NCI-H2107 (cell line): ENCODE measurements at places on chromosomes 11 and 22.

- DNase-seq: no peak
Observed at GRCh38 chr11:32436751-32437494, 1.6 kb upstream of the WT1 start.

DNA sequence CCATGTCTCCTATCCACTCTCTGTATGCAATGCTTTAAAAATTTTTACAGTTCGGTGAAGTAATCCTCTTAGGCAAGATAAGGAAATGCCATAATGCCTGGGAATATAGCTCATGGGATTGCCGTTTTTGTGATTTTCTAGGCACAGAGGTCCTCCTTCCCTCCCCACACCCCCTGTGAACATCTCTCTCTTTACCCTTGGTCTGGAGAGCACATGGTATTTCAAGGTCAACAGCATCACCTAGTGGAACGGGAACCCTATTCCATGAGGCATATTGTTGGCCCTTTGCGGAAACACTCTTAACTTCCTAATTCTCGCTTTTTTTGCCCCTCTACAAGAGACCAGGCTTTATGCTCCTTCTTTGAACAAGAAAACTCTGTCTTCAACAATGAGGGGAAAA lies 8.8 kb downstream of the NXPE4 start:
- no peak for DNase-seq

DNA sequence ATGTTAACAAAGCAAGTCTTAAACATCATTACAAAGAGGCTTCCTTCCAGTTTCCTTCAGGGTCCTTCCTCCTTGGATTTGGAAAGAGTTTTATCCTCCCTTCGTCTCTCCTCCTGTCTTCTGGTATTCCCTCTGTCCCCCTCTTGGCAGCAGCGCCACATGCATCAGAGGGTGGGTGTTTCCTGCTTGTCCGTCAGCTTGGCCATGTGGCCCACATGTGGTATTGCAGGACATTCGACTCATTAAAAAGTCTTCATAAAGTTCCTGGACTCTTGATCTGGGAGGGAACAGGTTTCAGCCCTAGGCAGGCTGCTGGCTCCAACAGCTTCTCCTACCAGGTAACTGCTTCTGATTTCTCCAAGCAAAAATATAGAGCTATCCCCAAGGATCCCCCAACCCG lies 189.8 kb downstream of the CSNK2A3 start:
- no peak for DNase-seq

- DNase-seq: no peak
Observed at GRCh38 chr11:132977746-132978145, 554.6 kb downstream of the OPCML start.

DNA sequence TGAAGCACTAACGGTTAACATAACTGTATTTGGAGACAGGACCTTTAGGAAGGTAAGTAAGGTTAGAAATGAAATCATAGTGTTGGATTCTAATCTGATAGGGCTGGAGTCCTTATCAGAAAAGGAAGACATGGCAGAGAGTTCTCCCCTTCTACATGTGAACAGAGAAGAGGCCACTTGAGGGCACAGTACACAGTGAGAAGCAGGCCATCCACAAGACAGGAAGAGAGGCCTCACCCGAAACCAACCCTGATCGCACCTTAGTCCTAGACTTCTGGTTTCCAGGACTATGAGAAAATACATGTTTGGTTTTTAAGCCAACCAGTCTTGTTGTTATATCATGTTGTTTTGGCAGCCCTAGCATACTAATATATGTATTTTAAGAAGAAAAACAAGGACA lies 170.0 kb downstream of the LRRC4C start:
- DNase-seq: no peak

DNA sequence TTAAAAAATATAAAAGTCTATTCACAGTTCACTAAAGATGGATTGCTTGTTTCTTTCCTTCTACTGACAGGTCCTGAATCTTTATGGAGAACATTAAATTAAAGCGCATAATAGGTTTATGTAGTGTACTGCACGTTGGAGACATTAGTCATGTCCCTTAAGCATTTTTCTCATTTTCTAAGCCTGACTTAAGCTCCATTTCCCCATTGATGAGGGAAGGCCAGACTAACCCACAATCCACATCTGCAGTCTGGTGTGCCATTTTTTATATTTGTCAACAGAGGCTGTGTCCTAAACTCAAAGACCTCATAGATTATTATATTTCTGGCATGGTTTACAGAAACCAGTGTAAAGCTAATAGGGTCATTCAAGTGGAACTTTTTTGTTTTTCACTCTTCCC lies 39.9 kb downstream of the CADM1 start:
- DNase-seq: no peak

DNA sequence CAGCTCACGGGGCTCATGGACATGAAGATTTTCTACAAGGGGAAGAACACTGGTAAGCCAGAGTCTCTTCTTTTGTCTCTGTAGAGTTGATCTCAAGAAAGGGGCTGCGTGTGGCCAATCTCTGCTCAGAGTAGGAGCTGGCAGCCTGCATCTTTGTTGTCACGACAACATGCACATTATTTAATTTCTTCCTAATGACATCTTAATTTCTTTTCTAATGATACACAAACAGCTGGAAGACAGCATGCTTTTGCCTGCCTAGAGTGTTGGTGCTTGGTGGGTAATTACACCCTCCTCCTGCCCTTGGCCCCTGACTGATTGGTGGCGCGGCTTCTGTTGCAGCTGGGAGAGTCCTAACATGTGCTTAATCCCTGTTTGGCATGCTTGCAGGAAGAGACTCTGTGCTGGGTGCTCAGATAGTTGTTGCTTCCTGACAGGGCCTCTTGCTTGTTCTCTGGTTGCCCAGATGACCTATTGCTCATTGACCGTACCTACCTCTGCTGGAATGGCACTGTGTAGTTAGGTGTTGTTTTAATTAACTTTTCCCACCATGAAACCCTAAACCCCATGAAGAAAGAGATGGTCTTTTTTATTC lies 106.9 kb upstream of the SORL1-AS1 start:
- DNase-seq: no peak

DNA sequence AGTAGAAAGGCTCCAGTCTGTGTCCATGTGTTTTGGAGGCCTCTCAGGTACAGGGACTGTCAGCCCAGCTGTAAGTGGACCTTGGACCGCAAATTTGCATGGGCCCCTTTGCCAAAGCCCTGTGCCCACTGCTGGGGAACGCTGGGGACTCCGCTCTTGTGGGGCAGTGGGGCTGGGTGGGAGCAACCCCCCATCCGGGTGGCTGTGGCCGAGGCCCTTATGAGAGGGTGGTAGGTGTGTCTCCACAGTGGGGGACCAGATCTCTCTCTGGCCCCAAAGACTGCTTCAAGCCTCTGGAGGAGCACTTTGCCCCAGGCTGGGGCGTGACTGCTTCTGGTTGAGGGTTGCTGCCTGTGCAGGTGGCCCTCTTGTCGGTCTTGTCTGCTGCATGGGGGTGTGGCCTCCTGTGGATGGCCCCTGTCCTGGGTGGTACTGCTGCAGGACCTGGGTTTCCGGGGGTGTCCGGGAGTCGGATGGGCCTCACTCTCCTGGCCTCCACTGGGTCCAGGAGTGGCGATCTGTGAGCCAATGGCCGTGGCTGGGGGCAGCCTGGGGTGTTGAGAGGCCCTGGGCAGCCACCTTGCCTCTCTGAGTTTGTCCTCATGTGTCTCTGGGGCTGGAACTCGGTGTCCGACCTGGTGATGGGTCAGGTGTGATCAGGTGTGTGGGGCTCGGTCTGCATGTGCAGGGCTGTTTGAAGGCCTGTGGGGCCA lies 15.9 kb downstream of the KCNQ1 start:
- no peak for DNase-seq

- DNase-seq: no peak
Observed at GRCh38 chr22:35873426-35873825, 155.2 kb downstream of the RBFOX2 start.

GRCh38 chr11:127218275-127218608 lies 217.7 kb upstream of the KIRREL3 start:
- DNase-seq: no peak

DNA sequence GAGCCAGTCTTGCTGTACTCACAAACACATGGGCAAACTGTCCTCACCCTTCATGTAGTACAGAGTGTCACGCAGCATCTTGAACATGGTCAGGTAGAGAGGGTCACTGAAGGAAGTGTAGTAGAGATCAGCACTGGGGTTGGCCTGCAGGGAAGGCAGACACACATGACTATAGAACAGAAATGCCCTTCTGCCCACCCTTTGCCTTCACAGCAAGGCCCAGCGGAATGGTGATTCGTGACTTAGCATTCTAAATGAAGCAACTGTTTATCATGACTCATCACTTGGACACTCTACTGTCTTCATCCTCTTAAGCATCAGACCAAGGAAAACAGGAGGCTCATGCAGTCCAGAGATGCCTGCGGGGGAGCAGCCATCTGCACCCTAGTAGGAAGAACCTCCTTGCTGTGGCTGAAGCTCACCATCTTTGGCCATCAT lies 33.4 kb downstream of the SERPIND1 start:
- DNase-seq: no peak

GRCh38 chr11:64762277-64762673 lies 2.5 kb upstream of the PYGM start:
- DNase-seq: no peak

GRCh38 chr22:23109441-23109978 lies 32.3 kb downstream of the RSPH14 start:
- DNase-seq: no peak

GRCh38 chr11:83319346-83319745 lies 33.2 kb upstream of the CCDC90B start:
- no peak for DNase-seq

GRCh38 chr22:32127904-32128303 lies 31.2 kb downstream of the C22orf42 start:
- no peak for DNase-seq

DNA sequence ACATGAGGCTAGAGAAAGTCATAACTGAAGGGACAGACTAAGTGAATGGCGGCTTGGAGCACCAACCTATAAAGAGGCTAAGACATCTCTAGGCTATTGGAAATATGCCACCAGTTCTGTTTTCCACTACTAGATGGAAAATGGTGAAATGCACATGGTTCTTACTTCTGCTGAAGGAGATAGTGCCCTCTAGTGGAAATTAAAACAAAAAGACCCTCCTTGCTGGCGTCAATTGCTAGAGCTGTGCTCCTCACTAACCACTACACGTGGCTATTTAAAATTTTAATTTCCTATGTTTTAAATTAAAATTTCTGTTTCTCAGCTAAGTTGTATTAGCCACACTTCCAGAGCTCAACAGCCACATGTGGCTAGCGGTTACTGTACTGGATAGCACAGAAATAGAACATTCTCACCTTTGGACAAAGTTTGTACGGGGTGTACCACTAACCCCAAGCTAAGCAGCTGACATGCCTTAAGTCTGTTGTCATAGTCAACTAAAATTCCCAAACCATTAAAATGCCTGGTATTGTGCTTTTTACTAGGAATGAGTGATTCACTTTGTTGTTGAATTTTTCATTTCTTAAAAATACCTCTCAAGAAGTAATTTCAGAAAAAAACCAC lies 34.1 kb upstream of the CALCA start:
- DNase-seq: peak; percentile 14

- no peak for DNase-seq
Observed at GRCh38 chr11:68438658-68439259, 21.8 kb upstream of the PPP6R3 start.

- no peak for DNase-seq
Observed at GRCh38 chr22:46754110-46754799, 8.2 kb upstream of the TBC1D22A start.

GRCh38 chr11:76419896-76420295 lies 24.9 kb upstream of the EMSY start:
- no peak for DNase-seq

GRCh38 chr11:44982496-44983062 lies 31.9 kb upstream of the TP53I11 start:
- DNase-seq: no peak
